ENCODE measurements at places on chromosomes 2 and 18.

- DNase-seq = no peak
These were observed 134.7 kb downstream of the MCFD2 start for GRCh38 chr2:46780801-46781445.

- no peak for DNase-seq
These were observed 112.0 kb upstream of the PNPT1 start for GRCh38 chr2:55805686-55806085.

DNA sequence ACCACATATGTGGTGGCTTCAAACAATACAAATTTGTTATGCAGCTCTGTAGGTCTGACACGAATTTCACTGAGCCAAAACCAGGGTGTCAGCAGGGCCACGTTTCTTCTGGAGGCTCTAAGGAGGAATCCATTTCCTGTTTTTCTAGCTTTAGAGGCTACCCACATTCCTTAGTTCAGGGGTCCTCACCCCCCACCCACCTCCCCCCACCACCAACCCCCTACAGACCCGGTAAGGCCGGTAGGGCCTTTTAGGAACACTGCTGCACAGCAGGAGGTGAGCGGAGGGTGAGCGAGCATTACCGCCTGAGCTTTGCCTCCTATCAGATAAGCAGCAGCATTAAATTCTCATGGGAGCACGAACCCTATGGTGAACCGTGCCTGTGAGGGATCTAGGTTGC lies 10.6 kb upstream of the SLC39A10 start:
- no peak for DNase-seq

GRCh38 chr2:184030989-184031388 lies 567.3 kb upstream of the ZNF804A start:
- DNase-seq = no peak

DNA sequence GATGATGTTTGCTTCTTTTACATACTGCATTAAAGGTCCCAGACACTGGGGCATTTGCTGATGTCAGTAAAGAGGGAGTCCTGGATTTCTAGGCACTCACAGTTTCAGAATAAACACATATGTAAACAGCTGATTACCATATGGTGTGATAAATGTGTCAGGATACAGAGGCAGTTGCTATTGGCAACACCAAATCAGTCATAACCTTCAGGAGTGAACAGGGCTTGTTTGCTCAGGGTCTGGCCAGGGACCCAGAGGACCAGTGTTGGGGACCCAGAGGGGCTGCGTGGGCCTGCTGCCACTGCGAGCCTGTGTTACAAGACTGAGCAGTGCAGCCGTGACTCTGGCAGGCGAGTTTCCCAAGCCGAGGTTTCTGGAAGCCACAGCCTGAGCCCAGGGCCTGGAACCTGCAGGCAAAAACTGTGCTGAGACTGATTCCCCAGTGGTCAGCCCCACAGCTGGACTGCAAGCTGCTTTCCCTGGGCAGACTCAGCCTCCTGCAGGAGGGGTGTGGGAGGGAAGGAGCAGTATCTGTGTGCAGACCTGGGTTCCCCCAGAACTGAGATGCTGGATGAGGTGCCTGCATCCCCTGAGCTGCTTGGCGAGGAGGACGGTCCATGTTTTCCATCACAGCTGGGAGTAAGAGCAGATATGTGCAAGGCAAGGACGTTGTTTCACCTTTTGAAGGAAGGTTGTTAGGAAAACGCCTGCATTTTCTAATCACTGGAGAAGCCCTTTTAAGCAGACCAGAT lies 23.6 kb downstream of the ASAP2 start:
- no peak for DNase-seq

- no peak for DNase-seq
These were observed 24.5 kb upstream of the INPP4A start for GRCh38 chr2:98419977-98420725.

DNA sequence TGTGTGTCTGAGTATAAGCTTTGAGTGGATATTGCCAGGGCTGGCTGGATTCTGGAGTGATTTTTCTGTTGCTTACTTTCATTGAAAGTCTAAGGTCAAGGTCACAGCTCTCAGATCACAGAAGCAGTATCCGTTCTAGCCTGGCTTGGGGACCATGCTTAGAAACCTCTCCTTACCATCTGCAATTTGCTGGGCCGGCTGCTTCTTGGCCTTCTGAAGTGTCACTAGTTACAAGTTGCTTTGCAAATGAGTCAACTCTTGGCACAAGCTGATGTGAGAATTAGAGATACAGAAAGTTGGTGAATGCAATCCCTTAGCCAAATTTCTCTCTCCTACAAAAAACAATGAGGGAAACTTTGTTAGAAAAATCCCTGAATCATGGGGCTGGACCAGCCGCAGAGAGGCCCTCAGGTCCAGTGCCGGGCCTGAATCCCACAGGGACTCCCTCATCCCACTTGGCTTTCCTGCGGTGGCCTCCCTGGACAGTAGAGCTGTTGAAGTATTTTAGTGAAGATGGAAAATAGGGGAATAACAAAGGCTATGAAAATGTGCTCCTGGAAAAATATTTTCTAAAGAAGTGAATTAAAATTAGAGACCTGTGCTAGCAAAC lies 92.7 kb upstream of the CNGA3 start:
- DNase-seq = no peak

DNA sequence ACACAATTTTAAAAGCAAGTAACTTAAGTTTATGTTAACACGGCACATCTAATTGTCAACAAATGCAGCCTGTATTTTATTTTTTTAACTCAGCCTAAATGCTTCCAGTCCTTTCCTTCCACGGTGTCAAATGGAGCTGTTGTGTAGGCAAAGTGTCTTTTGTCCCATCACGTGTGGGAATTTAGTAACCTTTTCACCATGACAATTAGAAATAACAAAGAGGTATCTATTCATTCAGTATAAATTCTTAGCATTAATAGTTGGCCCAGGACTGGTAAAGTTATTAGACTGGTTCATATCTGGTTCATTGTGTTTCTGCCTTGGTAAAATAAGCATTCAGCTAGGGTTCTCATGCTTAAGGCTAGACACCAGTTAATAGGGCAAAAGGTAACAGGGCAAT lies 47.9 kb downstream of the FRZB start:
- DNase-seq = no peak

GRCh38 chr2:182867426-182868053 lies 1.1 kb upstream of the FRZB start:
- no peak for DNase-seq

- no peak for DNase-seq
These were observed 268.4 kb downstream of the METTL4 start for GRCh38 chr18:2302628-2303516.

DNA sequence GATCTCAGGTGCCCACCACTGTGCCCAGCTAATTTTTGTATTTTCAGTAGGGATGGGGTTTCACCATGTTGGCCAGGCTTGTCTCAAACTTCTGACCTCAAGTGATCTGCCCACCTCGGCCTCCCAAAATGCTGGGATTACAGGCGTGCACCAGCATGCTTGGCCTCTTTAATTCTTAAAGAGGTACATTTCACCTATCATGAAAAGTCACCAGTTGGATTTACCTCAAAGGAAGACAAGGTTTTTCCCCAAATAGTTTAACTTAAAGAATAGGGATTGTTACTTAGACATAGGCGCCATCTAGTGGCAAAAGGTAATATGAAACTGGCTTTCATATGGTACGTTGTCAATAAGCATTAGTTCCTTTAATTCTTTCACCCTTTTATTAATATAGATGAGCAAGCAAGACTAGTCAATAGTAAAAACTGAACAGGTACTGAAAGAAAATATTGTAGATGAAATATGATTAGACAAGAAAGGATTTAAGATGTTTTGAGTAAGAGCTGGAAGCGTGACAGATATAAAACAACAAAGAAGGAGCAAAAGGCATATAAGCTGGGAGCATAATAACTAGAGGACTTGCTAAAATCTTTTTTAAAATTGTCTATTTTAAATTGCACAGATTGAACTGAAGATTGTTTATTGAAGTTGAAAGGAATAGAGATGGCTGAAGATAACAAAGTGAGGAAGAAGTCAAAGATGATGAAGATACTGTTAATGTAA lies 35.0 kb upstream of the PSMD14 start:
- DNase-seq = no peak

DNA sequence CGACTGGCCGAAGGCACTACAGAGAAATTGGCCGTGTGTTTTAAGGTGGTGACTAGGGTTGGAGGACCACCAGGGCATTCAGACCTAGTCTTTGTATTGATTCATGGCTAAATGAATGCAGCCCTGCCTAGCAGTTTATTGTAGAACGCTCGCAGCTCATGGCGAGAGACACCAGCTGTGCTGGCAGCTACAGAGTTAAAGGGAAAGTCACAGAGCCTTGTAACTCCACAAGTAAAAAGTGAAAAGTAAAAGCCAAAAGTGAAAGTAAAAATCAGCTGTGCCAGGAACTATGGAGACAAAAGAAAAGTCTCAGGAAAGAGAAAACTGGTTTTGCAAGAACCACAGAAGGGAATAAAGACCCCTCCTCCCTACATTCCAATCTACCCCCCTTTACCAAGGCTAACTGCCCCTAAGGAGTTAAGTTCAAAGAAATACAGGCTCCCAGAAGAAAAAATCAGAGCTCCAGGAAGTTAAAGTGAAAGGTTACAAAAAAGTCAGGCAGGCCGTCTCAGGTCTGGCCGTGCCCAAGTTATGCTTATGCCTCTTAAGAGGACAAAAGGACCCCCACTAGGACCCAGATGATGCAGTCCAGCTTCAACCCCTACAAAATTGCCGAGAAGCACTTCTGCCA lies 46.4 kb upstream of the SELENOI start:
- no peak for DNase-seq

- DNase-seq = no peak
These were observed 1526.9 kb upstream of the ACVR2A start for GRCh38 chr2:146317959-146318358.
